ENCODE measurements at places on chromosomes 13 and 19.

- DNase-seq, result no peak
These were observed 20.3 kb downstream of the FLT1 start for GRCh38 chr13:28474491-28475134.

- DNase-seq, result peak; percentile 43
These were observed 265.9 kb downstream of the MYO16 start for GRCh38 chr13:108895220-108895704.

- DNase-seq, result no peak
These were observed at the start of gene EFNA2 for GRCh38 chr19:1285737-1286360. EFNA2 (plus strand) TSS chr19:1285873; CDS start chr19:1286169, 296 bp downstream.

- DNase-seq, result no peak
These were observed 1628.2 kb upstream of the SLC10A2 start for GRCh38 chr13:104694397-104694796.

- DNase-seq, result no peak
These were observed 142.5 kb downstream of the SLC7A1 start for GRCh38 chr13:29452773-29453616.

DNA sequence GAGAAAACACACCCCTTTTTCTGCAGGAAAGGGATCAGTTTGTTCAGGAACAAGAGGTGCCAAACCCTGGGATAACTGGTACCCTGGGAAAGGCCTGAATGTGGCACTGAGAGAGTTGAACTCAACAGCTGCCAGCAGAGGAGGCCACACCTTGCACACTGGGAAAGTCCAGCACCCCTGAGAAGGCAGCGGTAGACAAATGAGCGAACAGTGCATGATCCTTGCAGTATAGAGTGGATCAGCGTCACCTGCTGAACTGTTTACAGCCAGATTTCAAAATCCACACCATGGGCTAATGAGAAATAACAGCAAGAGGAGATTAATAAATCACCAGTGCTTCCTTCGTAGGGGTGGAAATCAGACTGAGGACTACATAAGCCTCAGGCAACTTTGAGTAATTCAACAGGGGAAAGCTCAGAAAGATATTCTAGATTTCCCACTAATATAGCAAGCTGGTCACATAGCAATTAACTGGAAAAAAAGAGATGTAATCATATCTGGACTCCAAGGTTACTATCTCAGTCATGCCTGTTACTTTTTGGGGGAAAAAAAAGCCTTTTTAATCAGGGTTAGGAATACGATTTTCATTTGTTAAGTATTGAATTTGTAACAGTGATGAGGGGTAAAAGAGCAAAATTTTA lies 52.0 kb downstream of the DCT start:
- no peak for DNase-seq

- no peak for DNase-seq
These were observed 149.7 kb downstream of the KATNAL1 start for GRCh38 chr13:30157616-30157993.

GRCh38 chr13:44857061-44857460 lies 132.2 kb downstream of the NUFIP1 start:
- no peak for DNase-seq

- DNase-seq, result peak; percentile 48
These were observed 44.8 kb downstream of the DNM2 start for GRCh38 chr19:10762656-10763055.

DNA sequence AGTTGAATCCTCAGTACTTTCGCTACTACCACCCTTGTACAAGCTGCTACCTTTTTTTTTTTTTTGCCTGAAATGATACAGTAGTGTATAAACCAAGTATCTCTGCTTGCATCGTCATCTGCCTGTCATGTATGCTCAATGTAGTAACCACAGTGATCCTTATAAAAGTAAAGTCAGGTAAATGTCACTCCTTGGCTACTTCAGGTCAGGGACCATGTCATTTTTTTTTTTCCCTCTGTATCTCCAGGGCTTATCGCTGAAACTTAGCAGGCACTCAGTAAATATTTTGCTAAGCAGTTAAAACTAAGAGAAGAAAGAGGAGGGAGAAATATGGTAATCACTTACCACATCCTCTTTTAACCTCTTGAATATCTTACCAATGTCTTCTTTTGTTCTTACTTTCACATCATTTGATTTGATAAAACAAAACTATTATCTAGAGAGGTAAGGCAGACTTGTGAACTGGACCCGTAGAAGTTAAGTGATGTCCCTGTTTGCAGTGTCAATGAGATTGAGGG lies 96.8 kb upstream of the KLF12 start:
- peak; percentile 51 for DNase-seq

- no peak for DNase-seq
These were observed 121.5 kb upstream of the RNF113B start for GRCh38 chr13:98298599-98298998.

GRCh38 chr19:6674868-6675305 lies 4.9 kb upstream of the TNFSF14 start:
- DNase-seq, result peak; percentile 83

DNA sequence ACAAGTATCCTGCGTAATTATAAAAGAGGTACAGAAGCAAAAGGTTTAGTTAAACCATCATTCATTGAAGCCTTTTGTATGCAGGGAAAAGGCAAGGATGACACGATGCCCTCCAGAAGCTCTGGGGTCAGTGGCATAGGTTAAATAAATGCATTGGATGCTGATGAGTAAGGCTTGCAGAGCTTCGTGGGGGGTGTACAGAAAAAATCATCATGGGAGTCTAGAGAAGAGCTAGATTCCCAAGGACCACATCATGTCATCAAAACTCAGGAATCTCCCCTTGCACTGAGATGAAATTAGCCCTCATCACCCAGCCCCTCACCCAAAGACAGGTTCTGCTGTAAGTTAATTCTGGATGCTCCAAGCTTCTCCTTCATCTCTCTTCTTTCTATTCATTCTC lies 8.3 kb downstream of the FPR1 start:
- DNase-seq, result no peak

DNA sequence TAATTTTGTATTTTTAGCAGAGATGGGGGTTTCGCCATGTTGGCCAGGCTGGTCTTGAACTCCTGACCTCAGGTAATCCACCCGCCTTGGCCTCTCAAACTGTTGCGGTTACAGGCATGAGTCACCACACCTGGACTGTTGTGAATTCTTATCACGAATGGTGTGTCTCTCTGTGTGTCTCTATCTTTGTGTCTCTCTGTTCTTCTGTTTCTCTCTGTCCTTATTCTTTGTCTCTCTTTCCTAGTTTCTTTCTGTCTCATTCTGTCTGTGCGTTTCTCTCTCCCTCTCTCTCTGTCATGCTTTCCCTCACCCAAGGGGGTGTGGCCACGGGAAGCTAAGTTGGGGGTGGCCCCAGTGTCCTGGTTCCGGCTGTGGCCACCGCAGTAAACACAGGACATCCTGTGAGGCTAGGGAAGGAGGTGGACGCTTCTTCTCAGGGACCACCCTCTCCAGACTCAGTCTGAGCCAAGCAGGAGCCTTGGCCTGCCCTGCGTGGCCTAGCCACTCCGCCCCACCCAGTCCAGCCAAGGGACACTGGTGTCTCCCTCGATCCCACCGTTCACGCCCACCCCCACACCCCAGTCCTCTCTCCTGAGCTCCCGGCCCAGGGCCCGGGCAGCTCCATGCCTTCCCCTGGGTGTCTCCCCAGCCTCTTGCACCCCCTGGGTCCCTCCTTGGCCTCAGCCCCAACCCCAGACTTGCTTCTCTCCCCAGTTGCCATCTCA lies 3.9 kb upstream of the PRX start:
- no peak for DNase-seq

GRCh38 chr13:101746513-101746912 lies 294.0 kb downstream of the ITGBL1 start:
- no peak for DNase-seq

DNA sequence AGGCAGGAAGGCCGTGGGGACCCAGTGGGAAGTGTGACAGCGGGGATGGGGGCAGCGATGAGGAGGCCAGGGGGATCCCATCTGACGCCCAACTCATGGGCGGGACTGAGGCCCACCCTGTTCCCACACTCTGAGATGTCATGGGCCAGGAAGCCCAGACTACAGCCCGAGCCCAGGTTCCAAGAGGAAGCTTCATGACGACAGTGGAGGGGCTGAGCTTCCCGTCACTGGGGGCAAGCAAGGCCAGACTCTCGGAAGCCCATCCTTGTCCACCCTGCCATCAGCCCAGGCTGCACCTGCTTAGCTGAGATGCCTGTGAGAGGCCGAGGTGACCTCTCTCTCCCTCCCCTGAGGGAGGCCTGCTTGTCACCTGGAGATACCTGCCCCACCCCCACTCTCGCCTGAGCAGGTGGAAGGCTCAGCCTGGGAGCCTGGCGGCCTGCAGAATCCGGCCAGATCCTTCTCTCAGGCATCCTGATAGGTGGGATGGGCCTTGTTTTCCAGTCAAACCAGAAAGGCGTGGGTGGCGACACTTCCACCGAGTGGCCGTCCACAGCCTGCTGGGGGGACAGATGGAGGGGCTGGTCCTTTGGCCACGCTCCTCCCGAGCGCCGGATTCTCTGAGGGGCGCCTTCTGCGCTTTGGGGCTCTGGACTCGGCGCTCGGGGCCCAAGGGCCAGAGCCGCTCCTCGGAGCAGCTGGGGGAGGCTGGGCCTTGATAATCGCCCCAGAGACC lies 4.8 kb downstream of the ZBTB7A start:
- no peak for DNase-seq

- DNase-seq, result no peak
These were observed 274.5 kb upstream of the NBEA start for GRCh38 chr13:34667286-34668218.

DNA sequence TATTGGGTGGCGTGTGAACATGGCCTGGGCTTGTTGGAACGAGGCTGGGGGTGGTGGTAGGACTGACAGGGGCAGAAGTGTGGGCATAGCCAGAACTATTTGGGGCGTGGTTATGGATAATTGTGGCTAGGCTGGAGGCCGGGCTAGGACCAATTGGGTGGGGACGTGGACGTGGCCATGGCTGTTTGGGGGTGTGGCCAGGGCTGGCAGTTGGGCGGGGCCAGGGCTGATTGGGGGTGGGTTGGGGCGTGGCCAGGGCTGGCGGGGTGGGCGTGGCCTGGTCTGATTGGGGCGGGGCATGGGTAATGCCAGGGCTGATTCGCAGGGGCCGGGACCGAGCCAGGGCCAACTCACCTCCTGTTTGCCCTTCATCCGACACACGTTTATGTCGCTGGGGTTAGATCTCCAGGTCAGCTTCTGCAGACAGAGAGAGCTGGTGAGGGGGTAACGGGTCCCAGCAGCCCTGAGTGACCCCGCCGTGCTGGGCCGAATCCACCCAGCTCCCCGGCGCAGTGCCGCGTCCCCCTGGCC lies 2.8 kb downstream of the SEMA6B start:
- DNase-seq, result no peak

- DNase-seq, result no peak
These were observed 654 bp downstream of the CEP89 start for GRCh38 chr19:32971012-32971595.

- no peak for DNase-seq
These were observed at the start of gene ZNF177 for GRCh38 chr19:9362905-9363304. ZNF177 (plus strand) TSS chr19:9363013; CDS start chr19:9378312, 15,299 bp downstream.

DNA sequence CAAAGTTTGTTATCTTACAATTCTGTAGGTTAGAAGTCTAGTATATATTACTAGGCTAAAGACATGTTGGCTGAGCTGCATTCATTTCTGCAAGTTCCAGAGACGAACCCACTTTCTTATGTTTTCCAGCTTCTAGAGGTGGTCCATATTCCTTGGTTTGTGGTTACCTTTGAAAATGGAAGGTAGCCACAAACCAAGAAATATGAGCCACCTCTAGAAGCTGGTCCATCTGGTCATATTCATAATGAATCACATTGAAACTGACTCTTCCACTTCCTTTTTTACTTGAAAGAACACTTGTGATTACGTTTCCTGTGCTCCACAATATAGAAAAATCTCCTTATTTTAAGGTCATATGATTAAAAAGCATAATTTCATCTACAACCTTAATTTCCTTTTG lies 943.0 kb upstream of the PCDH9 start:
- no peak for DNase-seq

DNA sequence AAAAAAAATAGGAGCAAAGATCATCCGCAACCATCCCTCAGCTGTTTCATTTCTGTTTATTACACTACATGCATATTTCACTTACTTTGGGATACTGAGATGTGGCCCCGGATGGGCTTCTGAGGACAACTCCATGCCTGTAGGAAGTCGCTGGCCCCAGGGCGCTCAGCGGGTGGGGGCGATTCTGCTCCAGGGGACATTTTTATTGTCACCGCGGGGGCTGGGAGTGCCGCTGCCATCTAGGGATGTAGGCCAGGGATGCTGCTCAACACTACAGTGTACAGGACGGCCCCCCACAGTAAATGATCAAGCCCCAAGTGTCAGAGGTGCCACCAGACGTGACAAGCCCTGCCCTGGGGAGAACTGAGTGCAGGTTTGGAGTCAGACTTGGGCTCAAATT lies 6.4 kb upstream of the BST2 start:
- no peak for DNase-seq

- DNase-seq, result no peak
These were observed 39.2 kb downstream of the DPF1 start for GRCh38 chr19:38184815-38185214.

- DNase-seq, result no peak
These were observed 163.1 kb upstream of the TSHZ3 start for GRCh38 chr19:31512181-31512970.

GRCh38 chr13:75639454-75639853 lies 3.3 kb downstream of the LMO7 start:
- no peak for DNase-seq

DNA sequence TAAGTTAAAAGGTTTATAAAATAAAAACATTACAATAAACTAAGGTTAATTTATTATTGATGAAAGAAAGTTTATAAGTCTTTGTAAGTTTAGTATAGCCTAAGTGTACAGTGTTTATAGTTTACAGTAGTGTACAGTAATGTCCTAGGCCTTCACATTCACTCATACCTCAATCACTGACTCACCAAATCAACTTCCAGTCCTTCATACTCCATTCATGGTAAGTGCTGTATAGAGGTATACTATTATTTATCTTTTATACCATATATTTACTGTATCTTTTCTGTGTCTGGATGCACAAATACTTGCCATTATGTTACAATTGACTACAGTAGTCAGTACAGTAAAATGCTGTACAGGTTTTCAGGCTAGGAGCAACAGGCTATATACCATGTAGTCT lies 490.0 kb downstream of the GPC6 start:
- no peak for DNase-seq

DNA sequence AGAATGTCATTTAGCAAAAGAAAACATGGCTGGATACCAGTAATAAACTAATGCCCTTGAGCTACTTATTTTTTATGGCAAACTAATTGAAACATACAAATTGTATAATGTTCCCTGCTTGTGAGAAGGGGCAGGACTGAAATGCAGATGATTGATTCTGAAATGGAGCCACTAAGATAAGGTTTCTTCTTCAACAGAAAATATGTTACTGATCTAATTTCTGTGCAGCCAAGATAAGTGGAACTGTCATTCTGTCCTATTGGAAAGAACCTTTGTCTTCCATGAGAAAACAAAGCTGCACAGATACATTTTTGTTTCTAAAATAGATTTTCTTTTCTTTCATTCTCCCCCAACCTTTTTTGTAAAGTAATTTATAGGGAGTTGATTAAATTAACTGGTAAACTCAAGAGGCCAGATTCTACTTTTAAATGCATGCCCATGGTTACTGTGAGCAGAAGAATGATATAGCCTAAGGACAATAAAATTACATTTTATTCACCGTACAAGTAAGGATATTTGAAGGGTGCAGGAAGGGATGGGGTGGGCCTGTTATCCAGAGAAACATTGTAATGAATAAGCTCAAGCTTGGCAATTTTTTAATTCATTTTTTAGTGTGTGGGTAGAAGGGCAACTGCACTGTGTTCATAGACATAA lies 39.9 kb downstream of the STARD13 start:
- DNase-seq, result no peak

GRCh38 chr19:2820112-2820702 lies 539 bp downstream of the ZNF554 start:
- DNase-seq, result no peak
